Renal cortex interstitium (tissue), 15 donors: ENCODE measurements at places on chromosomes 1 and 21.
A peak's percentile ranks its signal among the peaks of the same experiment; 100 is the strongest.

- no peak for DNase-seq
Observed at GRCh38 chr1:208809876-208810275, 565.7 kb upstream of the PLXNA2 start.

DNA sequence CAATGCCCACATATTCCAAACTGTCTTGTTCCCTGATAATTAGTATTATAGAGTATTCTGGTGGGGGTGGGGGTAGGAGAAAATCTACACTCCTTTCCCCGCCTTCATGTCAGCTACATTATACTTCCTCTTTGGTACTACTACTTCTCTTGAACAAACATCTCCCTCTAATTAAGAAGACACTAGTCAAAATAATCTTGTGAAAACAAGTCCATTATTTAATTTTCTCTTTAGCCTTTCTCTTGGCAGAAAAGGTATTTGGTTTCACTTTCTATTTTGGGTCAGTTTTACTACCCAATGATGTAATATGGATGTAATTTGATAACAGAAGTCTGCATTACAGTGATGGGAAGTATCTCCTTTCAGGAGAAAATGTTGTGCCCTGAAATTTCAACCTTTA, 22.5 kb downstream of the NTMT2 start:
- no peak for DNase-seq

- DNase-seq = no peak
Observed at GRCh38 chr1:47951026-47951425, 46.2 kb downstream of the TRABD2B start.

GRCh38 chr1:223429313-223429731, 36.1 kb downstream of the CCDC185 start:
- no peak for DNase-seq

GRCh38 chr1:36134505-36135329, 9.7 kb upstream of the COL8A2 start:
- DNase-seq = no peak

GRCh38 chr1:197671920-197672319, 103.4 kb downstream of the DENND1B start:
- DNase-seq = no peak

DNA sequence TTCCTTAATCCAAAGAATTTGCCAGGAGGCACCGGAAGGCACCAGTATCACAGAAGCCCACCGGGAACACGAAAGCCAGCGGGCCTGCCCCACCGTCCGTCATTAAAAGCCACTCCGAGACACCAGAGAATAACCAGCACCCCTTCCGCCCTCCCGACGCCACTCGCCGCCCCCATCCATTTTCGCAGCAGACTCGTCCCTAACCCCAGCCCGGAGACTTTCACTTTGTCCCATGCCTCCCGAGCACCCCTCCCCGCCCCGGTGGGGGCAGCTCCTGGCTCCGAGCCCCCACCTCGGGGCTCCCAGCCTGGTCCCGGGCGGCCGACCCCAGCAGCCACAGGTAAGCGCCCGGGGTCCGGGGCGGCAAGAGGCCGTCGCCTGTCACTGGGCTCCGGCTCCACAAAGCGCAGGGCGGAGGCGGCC, 105.4 kb downstream of the SLC45A1 start:
- no peak for DNase-seq

GRCh38 chr21:15209224-15209623, 144.4 kb upstream of the NRIP1 start:
- no peak for DNase-seq

- DNase-seq = no peak
Observed at GRCh38 chr1:6357243-6357936, 36.2 kb downstream of the ACOT7 start.

DNA sequence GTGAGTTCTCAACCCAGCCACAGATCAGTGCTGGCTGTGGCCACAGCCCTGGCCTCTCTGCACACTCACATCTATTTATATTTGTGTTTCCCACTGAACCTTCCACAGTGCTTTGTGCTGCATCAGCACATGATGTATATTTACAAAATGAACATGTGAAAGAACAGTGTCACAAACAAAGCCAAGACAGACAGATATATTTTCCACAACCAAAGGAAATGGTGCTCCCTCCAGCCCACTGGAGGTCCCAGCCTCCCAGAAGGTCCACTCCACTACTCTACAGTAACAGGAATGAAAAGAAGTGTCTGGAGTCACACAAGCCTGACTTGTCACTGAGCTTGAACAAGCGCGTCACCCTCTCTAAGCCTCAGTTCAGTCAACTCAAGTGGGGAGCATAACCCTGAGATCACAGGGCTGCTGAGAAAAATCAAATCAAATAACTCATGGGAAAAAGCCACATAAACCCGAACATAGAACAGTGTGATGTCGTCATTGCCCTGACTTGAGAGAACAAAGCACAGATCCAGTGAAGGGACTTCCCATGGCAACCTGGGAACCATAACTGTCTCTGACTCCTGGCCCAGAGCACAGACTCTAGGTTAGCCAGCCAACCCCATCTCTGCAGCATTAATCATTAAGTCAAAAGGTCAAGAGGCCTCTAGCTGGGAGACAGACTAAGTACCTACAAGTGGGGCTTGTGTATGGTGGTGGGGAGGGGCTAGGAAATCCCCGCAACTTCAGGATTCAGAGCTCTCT, 121.2 kb downstream of the TRABD2B start:
- peak; percentile 45 for DNase-seq

- no peak for DNase-seq
Observed at GRCh38 chr1:43949678-43950077, 2.9 kb downstream of the IPO13 start.

DNA sequence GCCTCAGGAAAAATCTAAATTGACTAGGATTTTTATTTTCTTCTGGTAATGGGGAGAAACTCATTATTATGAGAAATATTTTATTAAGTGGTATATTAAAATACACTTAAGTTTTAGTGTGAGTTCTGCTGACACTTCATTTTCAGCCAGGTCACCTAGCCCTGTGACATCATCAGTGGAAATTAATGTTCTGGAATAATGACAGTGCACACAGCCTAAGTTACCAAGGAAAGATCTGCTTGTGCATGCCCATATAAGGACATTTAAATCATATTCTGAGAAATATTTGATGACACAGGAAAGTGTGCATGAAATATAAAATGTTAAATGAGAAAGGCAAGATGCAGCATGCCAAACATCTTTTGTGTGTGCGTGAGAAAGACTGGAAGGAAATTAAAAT, 102.0 kb downstream of the KIF14 start:
- no peak for DNase-seq

DNA sequence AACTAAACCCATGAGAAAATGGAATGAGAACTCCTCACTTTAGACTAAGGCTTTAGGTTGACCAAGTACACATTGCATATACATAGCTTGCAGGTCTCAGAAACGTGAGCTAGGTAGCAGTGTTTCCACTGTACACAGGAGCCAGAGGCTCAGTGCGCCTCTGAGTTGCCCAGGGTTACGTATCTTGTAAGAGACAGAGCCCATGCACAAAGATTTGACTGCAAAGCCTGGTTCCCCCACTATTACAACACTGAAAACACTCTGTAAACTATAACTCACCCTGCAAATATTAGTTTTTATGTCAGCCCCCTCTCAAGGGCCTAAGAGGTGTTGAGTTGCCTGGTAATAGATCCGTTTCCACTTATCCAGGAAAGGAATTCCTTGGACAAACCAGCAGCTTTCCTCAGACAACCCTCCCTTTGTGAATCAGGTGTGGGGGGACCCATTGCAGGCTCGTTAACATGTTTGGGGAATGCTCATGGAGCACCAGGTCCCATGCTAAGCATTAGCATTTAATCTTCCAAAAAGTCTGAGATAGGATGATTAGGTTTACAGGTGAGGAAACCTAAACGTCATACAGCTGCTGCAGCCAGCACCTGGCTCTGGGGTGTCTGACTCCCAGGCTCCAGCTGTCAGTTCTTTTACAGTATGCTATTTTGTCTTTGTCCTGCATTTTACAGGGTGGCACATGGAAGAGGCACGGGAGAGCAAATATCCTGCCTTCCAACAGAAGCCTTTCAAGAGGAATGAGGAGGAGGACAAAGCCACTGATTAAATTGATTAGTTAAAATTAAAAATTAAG, 25.7 kb downstream of the TENT5C start:
- no peak for DNase-seq

GRCh38 chr21:38809198-38809878, 3.6 kb downstream of the ETS2 start:
- no peak for DNase-seq

GRCh38 chr1:211915924-211916323, 85.4 kb upstream of the LPGAT1 start:
- no peak for DNase-seq

- DNase-seq = no peak
Observed at GRCh38 chr1:58896246-58897183, 112.7 kb upstream of the JUN start.

DNA sequence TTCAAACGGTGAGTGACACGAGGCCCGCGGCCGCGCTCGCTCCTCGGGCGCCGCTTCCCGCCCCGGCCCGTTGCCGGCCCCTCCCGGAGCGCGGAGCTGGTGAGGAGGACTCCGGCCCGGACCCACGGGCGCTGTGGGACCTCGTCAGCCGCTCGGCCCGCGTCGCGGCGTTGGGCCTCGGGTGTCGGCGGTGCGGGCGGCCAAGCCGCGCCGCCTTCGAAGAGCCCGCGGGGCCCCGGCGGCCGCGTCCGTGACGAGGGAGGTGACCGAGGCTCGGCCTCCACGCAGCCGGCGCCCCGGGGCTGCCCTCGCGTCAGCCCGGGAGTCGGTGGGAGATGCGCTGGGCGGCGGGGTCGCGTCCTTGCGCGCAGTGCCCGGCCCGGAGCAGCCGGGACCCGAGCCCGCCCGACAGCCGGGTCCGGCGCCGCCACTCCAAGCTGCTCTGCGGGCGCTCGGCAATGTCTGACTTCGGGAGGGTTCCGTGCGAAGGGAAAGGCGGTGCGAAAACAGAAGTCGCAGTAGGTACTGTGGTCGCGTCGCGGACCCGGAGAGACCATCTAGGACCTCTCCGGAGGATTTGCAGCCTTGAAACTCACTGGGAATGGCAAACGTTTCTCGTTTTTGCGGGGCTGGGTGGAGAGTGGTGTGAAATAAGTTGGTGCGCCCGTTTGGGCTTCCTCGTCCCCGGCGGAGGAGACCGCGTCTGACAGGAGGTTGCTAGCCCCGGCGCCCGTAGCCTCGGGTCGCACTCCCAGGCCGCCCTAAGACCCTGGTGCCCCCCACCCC, 829 bp downstream of the SPEN start:
- DNase-seq = no peak

DNA sequence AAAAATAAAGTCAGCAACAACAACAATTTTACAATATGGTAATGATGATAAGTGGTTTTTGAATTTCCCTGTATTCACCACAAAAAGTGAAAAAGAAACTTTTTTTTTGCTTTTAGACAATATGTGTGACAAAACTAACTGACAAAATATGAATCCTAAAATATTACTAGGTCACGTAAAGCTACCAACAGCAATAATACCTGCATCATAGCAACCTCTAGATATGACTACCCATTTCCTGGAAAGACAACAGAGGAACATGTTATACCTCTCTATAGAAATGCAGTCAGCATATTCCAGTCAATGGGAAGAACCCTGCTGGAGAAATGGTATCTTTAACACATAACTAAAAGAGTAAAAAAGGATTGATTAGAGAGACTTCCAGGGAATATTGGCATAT, 73.7 kb downstream of the PDE4B start:
- DNase-seq = no peak

GRCh38 chr1:216553040-216553439, 129.8 kb upstream of the USH2A start:
- DNase-seq = no peak

DNA sequence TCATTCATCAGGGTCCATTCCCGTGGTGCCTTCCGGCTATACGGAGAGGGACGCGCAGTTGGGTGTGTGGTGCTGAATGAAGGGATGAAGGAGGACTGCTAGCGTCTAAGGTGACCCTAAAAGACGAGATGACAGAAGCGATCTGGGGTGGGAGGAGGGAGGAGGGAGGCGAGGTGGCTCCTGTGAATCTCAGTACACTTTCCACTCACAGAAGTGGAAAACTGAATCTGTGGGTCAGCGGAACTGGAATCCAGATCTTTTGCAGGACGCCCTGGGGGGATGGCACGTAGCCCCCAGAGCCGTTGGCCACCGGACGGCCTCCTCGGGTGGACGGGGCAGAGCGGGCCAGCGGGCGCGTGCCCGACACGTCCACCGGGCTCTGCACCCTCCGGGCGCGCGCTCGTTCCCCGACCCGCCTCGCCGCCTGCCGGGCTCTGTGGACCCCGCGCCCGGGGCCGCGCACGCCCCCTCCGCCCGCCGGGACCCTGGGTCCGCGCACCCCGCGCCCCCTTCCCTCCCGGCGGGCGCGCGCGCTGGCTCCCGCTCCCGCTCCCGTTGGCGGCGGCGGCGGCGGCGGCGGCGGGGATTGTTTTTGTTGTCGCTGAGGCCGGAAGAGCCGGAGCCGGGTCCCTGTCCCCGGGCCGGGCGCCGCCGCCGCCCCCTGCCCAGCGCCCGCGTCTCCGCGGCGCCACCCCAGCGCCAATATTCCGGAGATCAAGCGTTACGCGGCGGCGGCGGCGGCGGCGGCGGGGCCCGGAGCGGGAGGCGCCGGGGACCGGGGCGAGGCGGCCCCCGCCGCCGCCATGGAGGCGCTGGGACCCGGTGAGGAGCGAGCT, at the start of gene AGO4:
AGO4 (plus strand) TSS at position 403 of the 836 bp plus-strand sequence; CDS start at position 804, 401 bp downstream.
- DNase-seq = peak; percentile 39

GRCh38 chr21:44432841-44433790, 22.2 kb upstream of the LRRC3 start:
- DNase-seq = no peak

DNA sequence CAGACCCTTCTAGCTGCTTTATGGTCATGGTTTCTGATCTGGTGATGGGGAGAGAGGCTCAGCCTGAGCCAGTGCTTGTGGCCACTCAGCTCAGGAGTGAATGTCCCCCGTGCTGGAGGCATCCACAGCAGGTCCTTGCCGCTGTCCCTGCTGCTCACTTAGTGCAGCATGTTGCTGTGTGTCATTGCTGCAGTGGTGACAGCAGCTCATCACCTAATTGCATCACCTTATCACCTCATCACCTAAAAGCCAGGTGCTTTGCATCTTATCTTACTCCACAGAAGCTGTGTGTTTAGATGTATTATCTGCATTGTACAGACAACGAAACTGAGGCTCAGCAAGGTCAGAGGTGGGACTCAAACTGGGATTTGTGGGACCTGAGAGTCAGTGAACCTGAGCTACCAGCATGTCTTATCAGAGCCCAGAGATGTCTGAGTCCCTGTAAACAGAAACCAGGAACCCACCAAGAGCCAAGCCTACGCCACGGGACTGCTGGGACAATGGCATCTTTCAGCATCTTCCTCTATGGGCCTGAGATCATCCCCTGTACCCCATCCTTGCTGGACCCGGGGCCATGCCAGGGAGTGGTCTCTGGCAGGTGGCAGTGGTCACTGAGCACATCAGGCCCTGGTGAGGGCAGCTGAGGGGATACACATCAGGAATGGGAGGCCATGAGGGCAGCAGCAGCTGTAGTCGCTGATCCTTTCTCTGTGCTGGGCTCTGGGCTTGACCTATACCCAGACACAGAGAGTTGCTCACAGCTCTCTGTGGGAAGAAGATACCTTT, 6.5 kb downstream of the PODN start:
- DNase-seq = no peak

GRCh38 chr1:11561740-11562139, 82.8 kb downstream of the DISP3 start:
- DNase-seq = no peak
